ENCODE measurements at places on chromosomes 7 and 10.

GRCh38 chr10:133460208-133460769 lies 6.5 kb downstream of the SCART1 start:
- no peak for DNase-seq

DNA sequence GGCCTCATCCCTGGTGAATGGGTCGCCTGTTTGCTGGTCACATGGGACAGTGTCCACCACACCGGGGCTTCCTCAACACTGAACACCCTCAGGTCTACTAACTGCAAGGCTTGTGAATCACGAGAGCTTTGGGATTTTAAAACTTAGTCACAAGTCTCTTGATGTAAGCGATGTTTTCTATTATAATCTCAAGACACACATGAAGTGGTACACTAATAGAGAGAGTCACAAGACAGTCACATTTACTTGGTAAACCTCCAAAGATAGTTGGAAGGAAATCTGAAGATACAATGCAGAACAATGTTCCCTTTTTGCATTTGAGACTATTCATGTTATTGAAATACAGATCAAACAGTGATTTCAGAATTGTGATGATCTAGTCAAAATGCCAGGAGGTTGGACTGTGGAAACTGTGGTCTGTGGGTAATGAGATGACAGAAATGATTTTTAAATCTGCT lies 233.1 kb upstream of the KLF6 start:
- no peak for DNase-seq

GRCh38 chr7:7510794-7511193 lies 24.9 kb downstream of the COL28A1 start:
- no peak for DNase-seq

GRCh38 chr10:3995302-3996210 lies 210.5 kb upstream of the KLF6 start:
- peak; percentile 36 for DNase-seq

DNA sequence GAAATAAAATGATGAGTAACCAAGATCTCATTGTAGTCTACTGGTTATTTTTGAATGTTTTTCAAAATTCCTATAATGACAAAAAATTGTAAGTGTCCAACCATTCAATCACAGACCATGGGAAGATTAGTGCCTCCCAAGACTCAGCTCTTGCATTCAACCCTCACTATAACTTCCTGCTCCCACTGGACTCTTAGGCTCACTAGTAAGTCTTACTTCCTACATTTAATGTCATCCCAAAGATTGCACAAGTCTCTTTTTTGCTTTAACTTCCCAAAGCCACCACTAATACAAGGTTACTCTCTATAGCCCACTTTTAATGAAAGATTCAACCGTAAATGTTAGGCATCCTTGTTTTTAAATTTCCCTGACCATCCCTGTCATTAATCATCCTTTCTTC lies 111.9 kb upstream of the NRBF2 start:
- no peak for DNase-seq

GRCh38 chr10:70587045-70587658 lies 15.4 kb downstream of the PRF1 start:
- no peak for DNase-seq

- no peak for DNase-seq
Observed at GRCh38 chr7:36315309-36315944, 74.2 kb upstream of the ANLN start.

- no peak for DNase-seq
Observed at GRCh38 chr7:30491417-30491816, 12.8 kb upstream of the NOD1 start.

GRCh38 chr7:64469673-64470072 lies 93.2 kb downstream of the ZNF680 start:
- DNase-seq: no peak

DNA sequence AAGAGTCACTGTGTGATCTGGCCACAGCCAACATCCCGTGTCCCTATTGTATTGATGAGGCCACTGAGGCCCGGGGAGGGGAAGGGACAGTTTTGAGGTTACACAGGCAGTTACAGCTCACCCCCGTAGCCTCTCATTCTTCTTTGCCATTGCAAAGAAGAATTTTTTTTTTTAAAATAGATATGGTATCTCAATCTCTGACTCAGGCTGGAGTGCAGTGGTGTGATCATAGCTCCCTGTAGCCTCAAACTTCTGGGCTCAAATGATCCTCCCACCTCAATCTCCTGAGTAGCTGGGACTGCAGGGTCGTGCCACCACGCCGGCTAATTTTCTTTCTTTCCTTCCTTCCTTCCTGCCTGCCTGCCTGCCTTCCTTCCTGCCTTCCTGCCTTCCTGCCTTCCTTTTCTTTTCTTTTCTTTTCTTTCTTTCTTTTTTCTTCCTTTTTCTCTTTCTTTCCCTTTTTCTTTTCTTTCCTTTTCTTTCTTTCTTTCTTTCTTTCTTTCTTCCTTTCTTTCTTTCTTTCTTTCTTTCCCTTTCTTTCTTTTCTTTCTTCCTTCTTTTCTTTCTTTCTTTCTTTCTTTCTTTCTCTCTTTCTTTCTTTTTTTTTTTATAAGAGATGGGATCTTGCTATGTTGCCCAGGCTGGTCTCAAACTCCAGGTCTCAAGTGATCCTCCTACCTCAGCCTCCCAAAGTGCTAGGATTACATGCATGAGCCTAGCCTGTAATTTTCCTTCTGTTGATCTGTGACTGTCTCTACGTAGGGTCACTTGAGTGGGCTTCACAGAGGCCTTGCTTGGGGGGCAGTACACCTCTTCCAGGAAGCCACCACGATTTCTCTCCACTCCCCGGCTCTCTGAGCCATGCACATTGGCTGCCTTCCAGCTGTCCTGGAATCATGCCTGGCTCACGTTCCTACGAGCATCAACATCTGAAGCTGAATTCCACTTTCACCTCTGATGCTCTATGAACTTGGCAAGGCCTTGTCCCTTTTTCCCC lies 31.3 kb downstream of the TMEM270 start:
- peak; percentile 77 for DNase-seq

- DNase-seq: peak; percentile 74
Observed at GRCh38 chr10:47421057-47421952, 37.2 kb upstream of the ZNF488 start.

- peak; percentile 11 for DNase-seq
Observed at GRCh38 chr10:69004821-69005220, 16.2 kb downstream of the KIFBP start.

DNA sequence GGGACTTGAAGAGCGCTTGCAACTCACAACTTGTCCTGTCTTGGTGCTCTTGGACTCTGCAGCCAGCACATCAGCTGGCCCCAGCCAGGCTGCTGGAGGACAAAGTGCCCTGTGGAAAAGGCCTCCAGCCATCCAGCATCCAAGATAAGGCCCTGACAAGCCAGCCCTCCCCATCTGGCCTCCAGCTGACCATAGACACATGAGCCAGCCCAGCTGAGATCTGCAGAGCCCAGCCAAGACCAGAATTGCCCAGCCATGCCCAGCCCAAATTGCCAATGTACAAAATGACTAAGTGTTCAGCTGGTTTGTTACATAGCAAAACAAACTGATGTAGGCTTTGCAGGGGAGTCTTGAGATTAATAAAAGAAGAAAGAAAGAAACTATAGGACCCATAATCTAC lies 36.0 kb upstream of the FRMD4A start:
- no peak for DNase-seq

GRCh38 chr7:30169579-30169978 lies 34.8 kb downstream of the MTURN start:
- DNase-seq: peak; percentile 69

DNA sequence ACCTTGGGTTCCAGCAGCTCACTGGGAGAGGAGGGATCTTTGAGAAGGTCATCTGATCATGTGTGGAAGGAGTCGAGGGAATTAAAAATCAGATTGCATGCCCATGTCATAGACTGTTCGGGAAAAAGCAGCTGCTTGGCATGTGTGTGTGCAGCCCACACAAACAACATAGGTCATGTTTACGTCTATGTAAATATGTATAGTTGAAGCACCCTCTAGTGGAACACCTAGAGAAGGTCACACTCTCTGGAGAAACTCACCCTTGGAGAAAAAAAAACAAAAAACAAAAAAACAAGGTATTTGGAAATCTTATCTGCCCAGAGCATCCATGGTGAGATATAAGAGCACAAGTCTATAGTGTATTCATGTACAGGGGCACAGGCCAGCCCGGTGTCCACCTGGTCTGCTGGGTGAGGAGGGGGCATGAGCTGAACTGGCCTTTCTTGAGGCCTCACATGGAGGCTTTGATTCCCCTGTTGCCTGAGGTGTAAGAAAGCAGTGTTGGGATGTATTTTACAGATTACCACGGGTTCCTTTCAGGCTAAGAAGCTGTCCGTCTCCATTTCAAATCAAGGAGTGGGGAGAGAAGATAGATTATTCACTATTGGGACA lies 98.0 kb downstream of the NPY start:
- peak; percentile 41 for DNase-seq

DNA sequence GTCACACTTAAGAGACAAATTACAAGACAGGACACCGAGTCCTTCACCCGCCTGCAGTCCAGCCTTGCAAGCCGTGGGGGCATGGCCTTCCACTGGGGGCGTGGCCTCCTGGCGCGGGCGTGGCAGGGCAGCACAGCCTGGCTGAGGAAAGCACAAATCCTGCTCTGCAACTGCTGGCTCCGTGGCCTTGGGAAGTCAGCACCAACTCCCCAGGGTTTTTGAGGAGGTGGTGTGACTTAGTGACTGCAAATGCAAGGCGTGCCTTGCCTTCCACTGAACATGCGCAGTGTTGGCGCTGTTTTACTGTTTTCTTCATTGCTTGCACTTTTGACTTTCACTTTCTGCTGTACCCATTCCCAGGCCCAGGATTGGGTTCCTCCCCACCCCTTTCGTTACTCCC lies 12.9 kb upstream of the BMS1 start:
- no peak for DNase-seq

DNA sequence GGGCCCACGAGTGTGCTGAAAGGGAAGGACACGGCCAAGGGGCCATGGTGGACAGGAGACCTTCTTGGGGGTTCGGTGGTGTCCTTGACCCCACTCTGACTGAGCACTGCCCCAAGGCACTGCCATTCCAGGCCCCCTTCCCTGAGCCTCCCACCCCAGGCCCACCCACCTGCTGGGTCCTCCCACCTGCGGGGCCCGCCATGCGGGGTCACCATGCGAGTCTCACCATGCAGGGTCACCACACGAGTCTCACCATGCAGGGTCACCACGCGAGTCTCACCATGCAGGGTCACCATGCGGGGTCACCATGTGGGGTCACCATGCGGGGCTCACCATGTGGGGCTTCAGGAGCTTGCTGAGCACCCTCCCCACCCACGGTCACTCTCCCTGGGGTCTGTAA lies 76.3 kb downstream of the LHPP start:
- DNase-seq: no peak

DNA sequence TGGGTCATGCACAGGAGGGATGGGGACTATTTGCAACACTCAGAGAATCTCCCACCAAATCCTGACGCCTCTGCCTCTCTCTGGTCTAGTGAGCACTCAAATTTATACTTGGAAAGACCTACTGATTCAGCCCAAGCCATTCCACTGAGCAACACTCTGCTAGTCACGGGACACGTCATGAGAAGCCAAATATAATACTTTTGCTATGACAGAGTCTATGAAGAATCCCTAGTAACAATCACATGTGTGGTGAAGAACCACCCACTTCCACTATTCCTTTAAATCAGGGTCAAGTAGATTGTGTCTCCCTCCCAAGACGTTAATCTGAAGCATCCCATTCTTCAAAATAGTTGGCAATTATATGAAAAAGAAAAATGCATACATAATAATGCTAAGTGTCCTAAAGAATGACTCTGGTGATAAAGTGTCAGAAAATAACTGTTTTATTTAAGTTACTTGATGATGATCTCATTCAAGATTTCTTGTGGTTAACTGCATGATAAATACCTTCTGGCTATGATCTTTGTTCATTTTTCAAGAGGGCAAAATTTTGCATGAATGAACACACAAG lies 28.5 kb downstream of the CHCHD3 start:
- peak; percentile 88 for DNase-seq

GRCh38 chr10:48684463-48684791 lies 246 bp upstream of the WDFY4 start:
- DNase-seq: no peak

DNA sequence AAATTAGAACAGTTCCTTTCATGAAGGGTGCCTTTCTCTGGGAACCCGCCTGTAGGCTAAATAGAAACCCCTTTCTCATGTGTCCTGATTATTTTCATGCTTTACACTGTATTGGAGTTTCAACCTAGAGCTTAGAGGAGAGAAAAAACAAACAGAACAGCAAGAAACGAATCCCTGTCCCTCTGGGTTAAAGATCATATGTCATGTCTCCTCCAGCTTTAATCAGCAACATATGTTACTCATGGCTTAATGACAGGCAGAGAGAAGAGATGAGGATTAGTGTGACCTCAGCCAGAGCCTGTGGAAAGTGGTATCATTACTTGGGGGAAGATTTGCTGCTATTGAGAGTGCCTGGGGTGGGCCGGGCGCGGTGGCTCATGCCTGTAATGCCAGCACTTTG lies 32.1 kb downstream of the CRCP start:
- no peak for DNase-seq

DNA sequence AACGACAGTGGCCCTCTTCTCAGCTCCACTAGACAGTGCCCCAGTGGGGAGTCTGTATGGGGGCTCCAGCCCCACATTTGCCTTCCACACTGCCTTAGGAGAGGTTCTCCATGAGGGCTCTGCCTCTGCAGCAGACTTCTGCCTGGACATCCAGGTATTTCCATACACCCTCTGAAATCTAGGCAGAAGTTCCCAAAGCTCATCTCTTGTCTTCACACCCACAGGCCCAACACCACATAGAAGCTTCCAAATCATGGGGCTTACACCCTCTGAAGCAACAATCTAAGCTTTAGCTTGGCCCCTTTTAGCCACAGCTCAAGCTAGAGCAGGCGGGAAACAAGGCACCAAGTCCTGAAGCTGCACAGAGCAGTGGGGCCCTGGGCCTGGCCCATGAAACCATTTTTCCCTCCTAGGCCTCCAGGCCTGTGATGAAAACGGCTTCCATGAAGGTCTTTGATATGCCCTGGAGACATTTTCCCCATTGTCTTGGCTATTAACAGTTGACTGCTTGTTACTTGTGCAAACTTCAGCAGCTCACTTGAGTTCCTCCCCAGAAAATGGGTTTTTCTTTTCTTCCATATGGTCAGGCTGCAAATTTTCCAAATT lies 89.2 kb downstream of the KBTBD2 start:
- DNase-seq: no peak

- no peak for DNase-seq
Observed at GRCh38 chr7:44764665-44765578, 16.3 kb downstream of the ZMIZ2 start.

DNA sequence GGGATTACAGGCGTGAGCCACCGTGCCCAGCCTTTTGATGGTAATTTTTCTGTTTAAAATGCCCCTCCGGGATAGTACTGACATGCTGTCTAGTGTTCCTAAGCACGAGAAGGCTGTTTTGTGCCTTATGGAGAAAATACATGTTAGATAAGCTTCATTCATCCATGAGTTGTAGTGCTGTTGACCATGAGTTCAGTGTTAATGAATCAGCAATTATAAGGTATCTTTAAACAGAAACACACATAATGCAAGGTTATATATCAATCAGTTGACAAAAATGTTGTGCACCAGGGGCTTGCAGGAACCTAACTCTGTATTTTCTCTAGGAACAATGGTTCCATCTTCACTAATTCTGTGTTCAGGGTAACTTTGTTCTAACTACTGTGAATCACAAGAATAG lies 30.8 kb upstream of the HECW1 start:
- DNase-seq: no peak

- no peak for DNase-seq
Observed at GRCh38 chr10:3261921-3262320, 89.3 kb upstream of the PITRM1 start.
